Karpas-422 (cell line): ENCODE measurements at places on chromosomes 12 and 14. TPM values are rescaled to one million over a fixed set of nuclear protein-coding genes. Genes with fewer than 3 reads are reported as not detected.

ERBB3 gene
- not detected in 2 replicates for total RNA-seq

IL25 gene
- not detected in 2 replicates for total RNA-seq

CARMIL3 gene
- 58.4 and 110 TPM in 2 replicates for total RNA-seq

KITLG gene
- total RNA-seq, result not detected in 2 replicates

CLEC4C gene
- total RNA-seq, result not detected in 2 replicates

ANKRD33 gene
- not detected in 2 replicates for total RNA-seq

EGLN3 gene
- 0.22 TPM in 1 of 2 replicates, not detected in the other for total RNA-seq

TAS2R19 gene
- total RNA-seq, result 3.5 and 16.4 TPM in 2 replicates
